Endothelial cell (in vitro differentiated cells): ENCODE measurements at places on chromosomes 6 and 20. TPM values are rescaled to one million over a fixed set of nuclear protein-coding genes. Genes with fewer than 3 reads are reported as not detected.
A peak's percentile ranks its signal among the peaks of the same experiment; 100 is the strongest.

DNA sequence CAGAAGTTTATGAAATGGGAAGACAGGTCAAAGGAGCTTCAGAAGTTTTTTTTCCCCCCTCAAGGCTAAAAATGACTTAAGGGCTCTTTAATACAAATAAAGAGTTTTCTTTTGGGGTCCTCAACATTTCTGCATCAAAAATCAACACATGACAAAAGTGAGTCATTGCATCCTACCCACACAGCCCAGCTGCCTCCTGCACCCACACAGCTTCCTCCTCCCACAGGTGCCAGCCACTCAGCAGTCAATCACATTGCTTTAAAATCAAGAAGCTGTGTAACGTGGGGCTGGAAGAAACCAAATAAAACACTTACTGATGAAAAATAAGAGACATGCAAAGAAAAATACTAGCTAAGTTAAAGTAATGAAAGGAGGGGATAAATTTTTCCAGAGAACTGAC, 68.5 kb downstream of the MAP3K5 start:
- H3K4me3 ChIP-seq: no peak overlapping the region
- H3K27me3 ChIP-seq: no peaks in the 10 kb centered on the region
- H3K36me3 ChIP-seq: no peaks in the 10 kb centered on the region
- H3K4me1 ChIP-seq: no peaks in the 10 kb centered on the region
- no peak overlapping the region for H3K27ac ChIP-seq

GRCh38 chr6:144321839-144322591, 36.9 kb downstream of the UTRN start:
- H3K36me3 ChIP-seq: peaks cover 5% of the 10 kb centered on the region
- H3K4me3 ChIP-seq: no peak overlapping the region
- H3K4me1 ChIP-seq: peaks cover 37% of the 10 kb centered on the region
- H3K27me3 ChIP-seq: peaks cover 4% of the 10 kb centered on the region
- no peak for DNase-seq
- H3K27ac ChIP-seq: no peak overlapping the region

DNA sequence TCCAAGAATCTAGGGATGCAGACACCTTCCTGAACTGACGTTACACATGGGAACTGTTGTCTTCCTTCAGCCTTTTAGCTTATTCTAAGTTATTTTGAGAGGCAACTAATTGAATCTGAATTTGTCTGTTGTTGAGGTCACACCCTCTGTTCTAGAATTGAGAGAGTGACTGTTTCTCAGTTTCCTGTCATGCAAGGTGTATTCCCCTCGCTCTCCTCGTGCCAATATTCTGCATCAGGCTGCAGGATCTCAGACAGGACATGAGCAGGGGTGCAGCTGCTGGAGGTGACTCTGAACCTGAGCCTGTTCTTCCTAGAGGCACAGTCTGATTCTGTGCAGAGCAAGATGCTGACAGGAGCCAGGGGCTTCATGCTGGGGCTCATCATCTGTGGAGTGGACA, 52.5 kb downstream of the HLA-DPB1 start:
- H3K4me3 ChIP-seq: no peak overlapping the region
- H3K36me3 ChIP-seq: peaks cover 4% of the 10 kb centered on the region
- no peak overlapping the region for H3K27ac ChIP-seq
- peaks cover 1% of the 10 kb centered on the region for H3K27me3 ChIP-seq
- no peaks in the 10 kb centered on the region for H3K4me1 ChIP-seq

DNA sequence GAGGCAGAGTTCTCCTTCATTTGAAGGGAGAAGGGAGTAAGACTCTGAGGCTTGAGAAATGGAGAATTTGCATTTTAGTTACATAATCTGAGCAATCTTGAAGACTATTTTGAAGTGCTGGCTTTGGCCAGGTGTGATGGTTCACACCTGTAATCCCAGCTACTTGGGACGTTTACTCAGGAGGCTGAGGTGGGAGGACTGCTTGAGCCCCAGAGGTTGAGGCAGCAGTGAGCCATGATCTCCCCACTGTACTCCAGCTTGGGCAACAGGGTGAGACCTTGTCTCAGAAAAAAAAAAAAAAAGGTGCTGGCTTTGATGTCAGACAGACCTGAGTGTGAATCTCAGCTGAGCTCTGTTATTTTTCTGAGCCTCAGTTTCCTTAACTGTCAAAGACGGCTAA, 12.4 kb upstream of the ARMC12 start:
- peaks cover 41% of the 10 kb centered on the region for H3K4me1 ChIP-seq
- peaks cover 22% of the 10 kb centered on the region for H3K27me3 ChIP-seq
- no peak for DNase-seq
- H3K36me3 ChIP-seq: peaks cover 4% of the 10 kb centered on the region
- no peak overlapping the region for H3K4me3 ChIP-seq

DNA sequence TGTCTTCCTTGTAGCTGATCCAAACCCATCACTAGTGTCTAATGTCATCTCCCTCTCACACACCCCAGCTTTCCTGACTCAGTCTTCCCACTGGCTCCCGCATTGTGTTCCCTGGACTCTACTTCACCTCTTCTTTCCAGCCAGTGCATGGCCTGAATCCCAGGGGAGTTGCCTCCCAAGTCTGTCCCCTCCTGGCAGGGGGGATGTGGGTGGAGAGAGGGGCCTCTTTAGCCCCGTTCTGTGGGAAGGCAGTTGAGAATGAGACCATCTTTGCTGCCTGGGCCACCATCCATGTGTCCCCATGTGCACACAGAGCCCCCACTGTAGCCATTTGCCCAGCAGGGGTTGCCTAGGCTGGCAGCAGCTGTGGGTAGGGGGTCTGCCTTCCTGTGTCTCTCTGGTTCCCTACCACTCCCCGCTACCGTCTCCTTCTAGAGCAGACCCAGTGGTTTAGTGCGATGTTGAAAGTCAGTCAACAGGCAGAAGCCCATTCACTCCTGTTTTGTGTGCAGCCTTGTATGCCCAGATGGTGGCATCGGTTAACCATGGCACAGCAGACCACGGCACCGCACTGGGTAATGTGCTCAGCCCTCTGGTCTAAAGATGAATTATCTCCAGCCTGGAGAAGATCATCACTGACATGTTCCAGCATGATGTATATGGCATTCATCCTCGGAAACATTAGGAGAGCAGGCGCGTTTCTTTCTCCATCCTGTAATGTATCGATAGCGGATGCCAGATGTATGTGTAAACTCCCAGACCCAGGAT, 178.8 kb upstream of the SNX9 start:
- no peak overlapping the region for H3K4me3 ChIP-seq
- H3K4me1 ChIP-seq: peaks cover 47% of the 10 kb centered on the region
- peaks cover 12% of the 10 kb centered on the region for H3K27me3 ChIP-seq

DNA sequence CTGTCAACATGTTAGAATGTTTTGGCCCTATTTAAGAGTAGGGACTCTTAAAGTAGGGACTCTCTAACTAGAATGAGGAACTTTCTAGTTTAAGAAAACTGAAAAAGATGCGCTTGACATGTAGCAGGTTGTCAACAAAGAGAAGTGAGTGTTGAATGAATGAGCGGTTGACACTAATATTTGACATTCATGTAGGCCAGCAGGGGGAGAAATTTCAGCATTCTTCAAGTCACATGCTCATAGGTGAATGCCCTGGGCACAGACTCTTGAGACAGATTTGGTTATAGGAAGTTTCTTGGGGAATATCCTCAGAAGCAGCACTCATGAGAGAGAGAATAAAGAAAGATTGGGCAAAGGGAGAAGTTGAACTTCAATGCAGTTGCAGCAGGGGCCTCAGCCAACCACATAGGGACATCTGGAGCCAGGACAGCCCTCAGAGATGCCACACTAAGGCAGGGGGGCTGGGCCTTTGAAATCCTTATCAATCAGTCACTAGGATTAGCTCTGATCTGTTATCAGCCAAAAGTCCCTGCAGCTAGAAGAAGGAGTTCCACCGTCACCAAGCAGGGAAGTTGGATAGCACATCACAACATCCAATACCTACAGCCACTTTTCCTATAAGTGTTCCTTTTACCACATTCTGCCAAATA, 145.1 kb upstream of the FKBP1C start:
- H3K4me1 ChIP-seq: no peaks in the 10 kb centered on the region
- H3K27ac ChIP-seq: no peak overlapping the region
- DNase-seq: no peak
- H3K36me3 ChIP-seq: no peaks in the 10 kb centered on the region
- H3K4me3 ChIP-seq: no peak overlapping the region
- no peaks in the 10 kb centered on the region for H3K27me3 ChIP-seq

GRCh38 chr6:12007473-12007872, 4.6 kb upstream of the HIVEP1 start:
- DNase-seq: no peak
- peaks cover 7% of the 10 kb centered on the region for H3K27me3 ChIP-seq
- no peak overlapping the region for H3K4me3 ChIP-seq
- no peaks in the 10 kb centered on the region for H3K36me3 ChIP-seq
- peak overlapping the region; percentile 99 for H3K27ac ChIP-seq

- H3K36me3 ChIP-seq: peaks cover 5% of the 10 kb centered on the region
- H3K27me3 ChIP-seq: no peaks in the 10 kb centered on the region
- no peak overlapping the region for H3K4me3 ChIP-seq
- peaks cover 3% of the 10 kb centered on the region for H3K4me1 ChIP-seq
- H3K27ac ChIP-seq: no peak overlapping the region
- no peak for DNase-seq
Observed at GRCh38 chr6:36114798-36115408, 15.4 kb upstream of the MAPK13 start.

- peaks cover 6% of the 10 kb centered on the region for H3K27me3 ChIP-seq
- no peak for DNase-seq
- no peak overlapping the region for H3K4me3 ChIP-seq
- H3K36me3 ChIP-seq: no peaks in the 10 kb centered on the region
- no peak overlapping the region for H3K27ac ChIP-seq
Observed at GRCh38 chr6:28802417-28803336, 121.1 kb downstream of the TRIM27 start.

DNA sequence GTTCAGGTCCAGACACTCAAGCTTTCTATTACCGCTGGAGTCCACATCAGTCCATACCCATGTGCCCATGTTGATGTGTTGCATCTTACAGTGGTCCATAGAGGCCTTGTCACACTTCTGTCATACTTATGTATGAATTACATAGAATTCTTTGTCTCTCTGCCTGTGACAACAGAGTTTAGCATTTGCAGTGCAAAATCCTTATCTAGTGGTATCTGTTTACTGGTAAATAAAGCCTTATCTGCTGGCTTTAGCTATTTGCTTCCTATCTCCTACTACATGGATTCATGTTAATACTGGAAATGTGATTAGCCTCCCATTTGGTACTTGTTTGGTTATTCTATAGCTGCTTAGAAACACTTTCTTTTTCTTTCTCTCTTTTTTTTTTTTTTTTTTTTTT, 49.8 kb downstream of the TFAP2B start:
- H3K4me3 ChIP-seq: no peak overlapping the region
- no peak overlapping the region for H3K27ac ChIP-seq
- H3K27me3 ChIP-seq: no peaks in the 10 kb centered on the region

GRCh38 chr6:160139420-160139851, 17.8 kb downstream of the SLC22A1 start:
- no peaks in the 10 kb centered on the region for H3K4me1 ChIP-seq
- H3K36me3 ChIP-seq: no peaks in the 10 kb centered on the region
- no peak overlapping the region for H3K27ac ChIP-seq
- peaks cover 8% of the 10 kb centered on the region for H3K27me3 ChIP-seq
- no peak for DNase-seq
- no peak overlapping the region for H3K4me3 ChIP-seq

GRCh38 chr6:113560376-113560775, 296.8 kb upstream of the MARCKS start:
- H3K4me3 ChIP-seq: no peak overlapping the region
- H3K4me1 ChIP-seq: peaks cover 16% of the 10 kb centered on the region
- no peaks in the 10 kb centered on the region for H3K27me3 ChIP-seq
- no peaks in the 10 kb centered on the region for H3K36me3 ChIP-seq
- no peak for DNase-seq

- peak overlapping the region; percentile 54 for H3K4me3 ChIP-seq
- peaks cover 19% of the 10 kb centered on the region for H3K36me3 ChIP-seq
- peaks cover 13% of the 10 kb centered on the region for H3K27me3 ChIP-seq
- peaks cover 55% of the 10 kb centered on the region for H3K4me1 ChIP-seq
Observed at GRCh38 chr6:15423286-15423993, 177.6 kb downstream of the JARID2 start.

The RUNX2 gene
- total RNA-seq: 1.8 TPM

The WFDC10B gene
- total RNA-seq: not detected

The SGK2 gene
- 0.85 TPM for total RNA-seq

The MRAP2 gene
- total RNA-seq: 5.1 TPM

The DACT2 gene
- total RNA-seq: 0.23 TPM
